ENCODE measurements at places on chromosomes 7 and 10.

- no peak for DNase-seq
These were observed 7.0 kb downstream of the RTKN2 start for GRCh38 chr10:62261666-62262065.

GRCh38 chr7:21140622-21141021 is 287.3 kb upstream of the SP4 start:
- DNase-seq = no peak

GRCh38 chr10:81479316-81479715 is 395.7 kb upstream of the NRG3 start:
- DNase-seq = no peak

- DNase-seq = no peak
These were observed 219.6 kb upstream of the NPSR1 start for GRCh38 chr7:34438436-34438835.

Measured in hypothalamus (tissue), 51 donors.